ENCODE measurements at places on chromosomes 5 and 9.
A peak's percentile ranks its signal among the peaks of the same experiment; 100 is the strongest.

DNA sequence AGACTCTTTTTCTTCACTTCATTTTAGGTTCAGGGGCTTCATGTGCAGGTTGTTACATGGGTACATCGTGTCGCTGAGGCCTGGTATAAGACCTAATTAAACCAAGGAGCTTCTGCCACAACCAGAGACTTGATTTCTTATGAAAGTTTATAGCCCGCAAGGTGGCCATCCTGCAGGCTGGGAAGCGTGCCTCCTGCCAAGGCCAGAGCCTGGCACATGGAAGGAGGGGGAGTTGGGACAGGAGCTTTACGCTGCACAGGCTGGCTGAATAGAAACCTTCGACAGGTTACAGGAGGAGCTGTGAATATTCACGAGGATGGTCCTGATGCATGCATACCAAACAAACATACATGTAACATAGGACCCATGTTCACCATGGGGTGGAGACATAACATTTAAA is 50.1 kb upstream of the SIMC1 start:
- DNase-seq, result no peak

DNA sequence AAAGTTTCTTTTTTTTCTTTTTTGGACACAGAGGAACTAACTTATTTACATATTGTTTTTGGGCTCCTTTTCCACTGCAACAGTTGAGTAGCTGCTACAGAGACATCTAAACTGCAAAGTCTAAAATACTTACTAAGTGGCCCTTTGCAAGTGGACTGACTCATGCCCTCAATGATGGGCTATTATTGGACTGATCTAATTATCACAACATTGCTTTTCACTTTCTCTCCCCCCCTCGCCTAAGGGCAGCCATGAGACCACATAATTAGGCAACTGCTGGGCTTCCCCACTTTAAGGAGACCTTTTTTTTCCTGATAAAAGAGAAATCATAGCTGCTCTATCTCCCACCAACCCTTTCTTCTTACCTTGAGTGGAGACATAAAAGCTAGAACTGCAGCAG is 47.0 kb downstream of the PLK2 start:
- DNase-seq, result no peak

DNA sequence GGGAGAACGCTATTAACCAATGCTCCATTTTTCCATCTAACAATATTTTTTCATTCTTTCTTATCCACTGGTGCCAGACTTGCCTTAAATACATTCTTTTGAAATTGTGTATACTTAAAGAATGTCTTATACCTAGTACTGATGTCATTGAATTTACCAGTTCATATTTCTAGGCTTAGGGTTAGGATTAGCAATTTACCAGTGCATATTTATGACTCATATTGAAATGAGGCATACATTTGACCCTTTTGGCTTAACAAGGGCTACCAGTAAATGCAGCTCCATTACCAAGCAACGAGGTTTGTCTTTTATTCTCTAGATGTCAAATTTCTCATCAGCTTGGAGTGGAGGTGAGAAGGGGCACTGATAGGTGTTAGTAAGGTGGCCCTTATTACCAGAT is 89.5 kb downstream of the CDH9 start:
- no peak for DNase-seq

DNA sequence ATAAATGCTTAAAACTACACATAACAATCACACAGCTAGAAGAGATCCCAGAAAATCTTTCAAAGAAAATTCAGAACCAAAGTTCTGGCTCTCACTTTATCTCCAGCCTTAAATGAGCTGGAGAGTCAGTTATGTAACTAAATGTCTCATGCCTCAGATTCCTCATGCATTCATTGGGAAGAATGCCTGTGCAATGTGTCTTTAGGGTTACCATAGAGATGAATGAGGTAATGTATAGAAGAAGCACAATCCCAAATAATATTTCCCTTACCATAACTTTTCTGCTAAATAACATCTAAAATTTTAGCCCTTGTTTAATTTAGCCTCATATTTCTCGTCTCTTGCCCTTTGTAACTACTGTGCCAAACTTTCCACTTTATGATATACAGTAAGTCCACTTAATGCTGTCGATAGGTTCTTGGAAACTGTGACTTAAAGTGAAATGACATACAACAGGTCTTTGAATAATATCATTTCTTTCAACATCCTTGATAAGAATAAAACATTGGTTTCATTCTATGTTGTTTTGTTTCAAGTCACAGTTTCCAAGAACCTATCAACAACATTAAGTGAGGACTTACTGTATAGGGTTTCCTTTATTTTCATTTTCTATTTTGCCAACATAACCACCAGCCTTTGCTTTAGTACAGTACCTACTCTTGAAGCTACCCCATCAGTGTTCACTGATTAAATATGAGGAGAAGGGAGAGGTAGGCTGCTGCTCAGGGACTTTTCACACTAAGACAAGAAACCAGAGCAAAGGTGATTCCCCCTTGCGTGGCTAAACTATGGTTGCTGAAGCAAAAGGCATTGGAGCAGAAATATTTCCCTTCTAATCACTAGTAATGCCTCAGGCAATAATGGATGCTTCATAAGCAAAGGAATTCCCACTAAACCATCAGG is 295.7 kb upstream of the PTGER4 start:
- peak; percentile 49 for DNase-seq

GRCh38 chr9:928363-929042 is 48.0 kb upstream of the DMRT3 start:
- no peak for DNase-seq

GRCh38 chr5:87010736-87011135 is 256.9 kb upstream of the RASA1 start:
- no peak for DNase-seq

All from CD8-positive, alpha-beta T cell (primary cell).